ENCODE measurements at places on chromosomes 2 and 18.

DNA sequence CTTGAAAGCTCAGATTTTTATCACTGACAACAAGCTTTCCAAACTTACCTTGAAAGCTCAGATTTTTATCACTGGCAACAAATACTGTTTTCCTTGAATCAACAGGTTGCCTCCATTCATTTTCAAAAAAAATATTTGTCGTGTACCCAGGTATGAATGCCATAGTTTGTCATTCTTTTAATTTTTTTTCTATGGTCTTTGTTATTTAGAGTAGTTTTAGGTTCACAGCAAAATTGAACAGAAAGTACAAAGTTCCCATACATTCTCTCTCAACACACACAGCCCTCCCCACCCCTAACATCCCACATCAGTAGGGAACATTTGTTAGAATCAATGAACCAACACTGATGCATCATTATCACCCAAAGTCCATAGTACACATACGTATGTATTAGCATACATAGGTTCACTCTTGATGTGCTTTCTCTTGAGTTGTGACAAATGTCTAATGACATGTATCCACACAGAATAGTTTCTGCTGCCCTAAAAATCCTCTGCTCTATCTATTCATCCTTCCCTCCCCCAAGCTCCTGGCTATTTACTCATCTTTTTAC lies 25.9 kb downstream of the WDR33 start:
- no peak for DNase-seq

DNA sequence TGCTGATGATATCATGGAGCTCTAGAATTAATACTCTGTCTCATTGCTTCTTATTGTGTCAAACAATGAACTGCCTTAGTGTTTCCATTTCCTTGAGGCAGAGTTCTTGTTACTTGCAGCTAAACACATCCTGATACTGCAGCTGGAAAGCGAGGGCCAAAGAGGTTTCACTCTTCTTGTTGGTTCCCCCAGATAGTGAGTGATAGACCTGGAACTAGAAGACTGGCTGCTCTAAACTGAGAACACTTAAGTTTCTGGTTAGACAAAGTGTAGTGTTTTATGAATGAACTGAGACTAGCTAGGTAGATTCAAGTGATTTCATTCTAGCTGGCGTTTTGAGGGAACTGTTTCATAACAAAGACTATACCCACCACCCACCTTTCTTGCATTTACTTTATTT lies 321.7 kb downstream of the TXNL1 start:
- no peak for DNase-seq

DNA sequence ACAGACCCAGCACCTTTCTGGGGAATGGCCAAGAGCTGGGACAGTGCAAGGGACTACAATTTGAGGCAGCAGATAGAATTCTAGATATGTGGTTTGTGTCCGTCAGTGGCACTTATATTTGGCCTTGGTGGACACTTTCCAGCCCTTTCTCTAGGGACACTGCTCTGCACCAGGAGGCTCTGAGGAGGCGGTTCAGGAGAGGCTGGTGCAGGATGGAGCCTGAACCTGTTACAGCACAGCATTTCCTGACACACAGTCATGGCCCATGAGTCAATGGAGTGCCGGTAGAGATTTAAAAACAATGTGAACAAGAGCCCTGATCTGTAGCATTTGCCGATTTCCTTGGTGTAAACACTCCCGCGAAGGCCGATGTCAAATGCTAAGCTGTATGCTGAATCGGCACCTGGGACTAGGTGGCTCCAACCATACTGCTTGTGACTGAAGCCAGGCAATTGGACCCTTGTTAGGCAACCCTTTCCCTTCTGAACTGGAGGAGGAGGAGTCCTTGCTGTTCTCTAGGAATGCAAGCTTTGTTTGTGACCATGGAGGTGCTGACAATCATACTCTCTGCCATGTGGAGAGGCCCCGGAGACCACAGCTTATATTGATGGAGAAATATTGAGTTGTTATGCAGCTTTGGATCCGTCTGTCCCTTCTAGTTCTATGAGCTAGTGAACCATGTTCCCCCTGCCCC lies 11.9 kb downstream of the FABP1 start:
- DNase-seq: no peak

- no peak for DNase-seq
These were observed 12.7 kb downstream of the TTC39C start for GRCh38 chr18:24027156-24027827.

GRCh38 chr2:192969055-192969454 lies 774.3 kb upstream of the TMEFF2 start:
- DNase-seq: no peak

GRCh38 chr18:73768043-73768442 lies 379.6 kb downstream of the FBXO15 start:
- DNase-seq: no peak

DNA sequence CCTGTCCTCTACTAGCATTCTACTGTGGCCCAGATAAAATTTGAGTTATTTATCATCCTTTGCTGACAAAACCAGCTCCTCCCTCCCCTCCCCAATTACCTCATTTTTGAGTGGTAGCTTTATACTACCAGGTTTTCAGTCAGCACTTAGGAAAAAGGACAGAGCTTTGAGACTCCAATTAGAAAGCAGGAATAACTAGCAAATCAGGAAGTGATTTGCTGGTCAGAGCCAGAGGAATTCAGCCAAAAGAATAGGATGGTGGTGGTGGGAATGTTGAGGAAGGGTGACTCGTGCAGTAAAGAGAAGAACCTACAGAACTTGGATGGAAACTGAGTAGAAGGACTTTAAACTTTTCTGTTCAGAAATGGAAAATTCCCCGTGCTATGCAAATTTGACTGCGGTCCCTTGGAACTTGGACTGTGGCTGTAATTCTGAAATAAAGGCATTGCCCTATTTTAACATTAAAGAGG lies 3.7 kb downstream of the MYL12B start:
- no peak for DNase-seq

GRCh38 chr2:150274108-150274507 lies 213.4 kb downstream of the RND3 start:
- no peak for DNase-seq

DNA sequence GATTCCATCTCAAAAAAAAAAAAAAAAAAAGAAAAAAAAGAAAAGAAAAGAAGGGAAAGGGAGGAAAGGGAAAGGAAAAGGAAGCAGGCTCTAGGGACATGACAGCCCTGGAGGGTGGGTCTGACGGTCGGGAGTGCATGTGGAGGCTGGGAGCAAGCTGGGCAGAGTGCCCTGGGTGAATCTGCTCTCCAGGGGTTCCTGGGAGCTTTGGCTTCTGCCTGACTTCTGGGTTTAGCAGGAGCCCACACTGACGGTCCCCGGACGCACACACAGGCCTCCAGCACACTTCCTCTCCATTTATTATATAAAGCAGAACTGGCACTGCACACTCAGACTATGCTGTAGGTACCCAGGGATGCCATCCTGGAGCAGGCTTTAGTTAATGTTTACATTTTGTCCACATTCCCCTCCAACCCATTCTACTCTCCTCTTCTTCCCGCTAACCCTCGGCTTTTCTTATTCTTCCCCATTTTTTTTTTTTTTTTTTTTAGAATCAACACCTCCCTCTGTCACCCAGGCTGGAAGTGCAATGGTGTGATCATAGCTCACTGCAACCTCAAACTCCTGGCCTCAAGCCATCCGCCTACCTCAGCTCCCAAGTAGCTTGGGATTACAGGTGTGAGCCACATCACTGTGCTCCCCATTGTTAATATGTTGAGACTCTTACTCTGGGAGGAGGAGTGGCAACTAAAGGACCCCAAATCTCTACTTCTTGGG lies 151.1 kb upstream of the SLC1A4 start:
- no peak for DNase-seq

GRCh38 chr18:49112031-49112430 lies 161.3 kb upstream of the SMAD7 start:
- DNase-seq: no peak

DNA sequence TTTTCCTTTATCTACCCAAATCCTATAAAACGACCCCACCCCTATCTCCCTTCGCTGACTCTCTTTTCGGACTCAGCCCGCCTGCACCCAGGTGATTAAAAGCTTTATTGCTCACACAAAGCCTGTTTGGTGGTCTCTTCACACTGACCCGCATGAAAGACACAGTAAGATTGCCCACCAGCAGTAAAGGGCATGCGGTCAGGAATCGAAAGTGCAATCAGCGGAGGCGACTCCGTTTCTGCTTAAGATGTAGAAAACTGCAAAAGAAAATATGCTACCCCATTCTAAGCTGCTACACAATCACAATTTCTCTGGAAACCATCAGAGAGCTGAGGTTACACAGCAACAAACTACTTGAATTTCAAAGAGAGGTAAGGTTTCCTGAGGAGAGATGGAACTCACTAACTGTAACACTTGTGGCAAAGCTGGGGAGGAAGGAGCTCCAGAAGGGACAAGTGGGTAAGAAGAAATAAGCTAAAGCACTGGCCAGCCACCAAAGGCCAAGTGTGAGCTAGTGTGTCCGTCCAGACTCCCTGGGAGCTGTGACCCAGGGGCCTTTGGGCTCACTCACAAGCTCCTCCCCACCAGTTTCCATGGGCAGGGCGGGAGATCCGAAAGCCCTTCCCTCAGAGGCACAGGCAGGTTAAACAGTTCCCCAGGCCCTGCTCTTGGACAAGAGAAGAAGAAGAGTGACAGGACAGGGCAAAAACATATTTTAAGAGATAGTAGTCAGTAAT lies 72.8 kb upstream of the TGFA start:
- no peak for DNase-seq

- no peak for DNase-seq
These were observed 8.5 kb upstream of the ROCK2 start for GRCh38 chr2:11352781-11353537.

Measured in GM20000 (cell line).